ENCODE measurements at places on chromosomes 7 and 10.
A peak's percentile ranks its signal among the peaks of the same experiment; 100 is the strongest.

DNA sequence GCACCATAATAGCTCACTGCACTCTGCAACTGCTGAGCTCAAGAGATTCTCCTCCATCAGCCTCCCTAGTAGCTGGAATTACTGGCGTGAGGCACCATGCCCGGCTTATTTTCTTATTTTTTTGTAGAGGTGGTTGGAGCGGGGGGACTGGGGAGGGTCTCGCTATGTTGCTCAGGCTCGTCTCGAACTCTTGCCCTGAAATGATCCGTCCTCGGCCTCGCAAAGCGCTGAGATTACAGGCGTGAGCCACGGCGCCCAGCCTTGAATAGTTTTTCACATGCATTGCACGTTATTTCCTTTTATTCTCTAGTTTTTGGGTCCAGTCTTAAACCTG lies 526 bp upstream of the LAMTOR4 start:
- no peak for DNase-seq

GRCh38 chr7:79610748-79611304 lies 157.4 kb upstream of the MAGI2 start:
- DNase-seq: no peak

DNA sequence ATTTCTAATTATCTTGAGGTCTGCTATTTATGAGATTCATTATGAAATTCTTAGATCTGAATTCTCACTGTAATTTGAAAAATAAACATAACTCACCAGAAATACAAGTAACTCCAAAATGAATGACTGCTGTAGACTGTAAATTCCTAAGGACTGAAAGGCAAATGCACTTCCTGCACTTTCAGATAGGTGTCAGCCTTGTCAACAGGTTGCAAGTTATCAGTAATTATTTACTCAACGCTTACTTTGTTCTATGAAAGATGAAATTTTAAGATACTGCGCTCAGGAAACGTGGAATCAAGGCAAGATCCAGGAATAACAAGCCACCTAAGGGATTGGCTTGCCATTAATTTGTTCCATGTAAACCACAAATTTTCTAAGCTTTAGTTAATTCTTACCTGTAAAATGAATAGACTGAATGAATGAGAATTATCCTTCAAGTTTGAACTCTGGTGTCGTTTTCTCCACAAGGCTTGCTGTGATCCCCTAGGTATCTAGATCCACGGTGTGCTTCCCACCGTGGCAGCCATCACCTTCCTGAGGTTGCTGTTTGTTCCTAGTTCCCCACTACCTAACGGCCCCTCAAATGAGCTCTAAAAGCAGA lies 12.6 kb downstream of the DHX32 start:
- DNase-seq: no peak

DNA sequence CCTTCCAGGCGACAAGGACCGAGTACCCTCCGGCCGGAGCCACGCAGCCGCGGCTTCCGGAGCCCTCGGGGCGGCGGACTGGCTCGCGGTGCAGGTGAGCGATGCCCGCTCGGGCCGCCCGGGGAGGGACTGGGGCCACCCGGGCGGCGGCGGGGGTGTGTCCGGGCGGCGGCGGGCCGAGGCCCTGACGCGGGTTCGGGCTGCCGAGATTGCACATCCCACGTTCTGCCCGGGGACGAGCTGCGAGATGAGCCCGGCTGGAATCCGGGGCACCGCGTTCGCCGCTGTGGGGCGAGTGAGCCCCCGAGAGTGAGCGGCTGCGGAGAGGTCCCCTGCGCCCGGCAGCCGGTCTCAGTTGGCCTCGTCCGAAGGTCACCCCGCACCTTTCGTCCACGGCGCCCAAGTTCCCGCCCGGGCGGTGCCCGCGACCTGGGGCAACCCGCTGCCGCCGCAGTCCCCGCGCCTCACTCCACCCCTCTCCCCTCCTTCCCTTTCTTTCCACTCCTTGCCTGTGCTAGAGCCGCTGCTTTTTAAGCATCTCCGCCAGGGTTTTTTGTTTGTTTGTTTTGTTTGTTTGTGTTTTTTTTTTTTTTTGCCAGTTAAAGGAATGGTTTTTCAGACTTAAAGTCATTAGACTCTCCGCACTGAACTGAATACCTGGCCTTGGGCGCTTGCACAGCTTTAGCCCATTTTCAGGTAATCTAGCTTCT lies 515 bp downstream of the RALA start:
- DNase-seq: no peak

DNA sequence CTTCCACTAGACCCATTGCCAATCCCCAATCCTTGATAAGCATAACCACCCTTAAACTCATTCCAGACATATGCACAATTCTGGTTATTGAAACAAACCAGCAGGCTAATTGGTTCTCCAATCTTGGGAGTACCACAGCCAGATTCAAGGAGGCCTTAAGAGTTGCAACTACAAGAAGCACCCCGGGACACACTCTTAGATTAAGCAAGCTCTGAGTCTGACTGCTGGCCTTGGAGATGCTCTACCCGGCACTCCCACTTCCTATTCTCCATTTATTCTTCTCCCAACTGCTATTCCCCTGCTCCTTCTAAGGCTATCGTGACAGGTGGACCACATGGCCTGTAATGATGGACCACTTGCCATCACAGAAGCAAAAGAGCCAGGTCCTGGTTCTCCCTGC lies 40.3 kb downstream of the CYTH3 start:
- no peak for DNase-seq

DNA sequence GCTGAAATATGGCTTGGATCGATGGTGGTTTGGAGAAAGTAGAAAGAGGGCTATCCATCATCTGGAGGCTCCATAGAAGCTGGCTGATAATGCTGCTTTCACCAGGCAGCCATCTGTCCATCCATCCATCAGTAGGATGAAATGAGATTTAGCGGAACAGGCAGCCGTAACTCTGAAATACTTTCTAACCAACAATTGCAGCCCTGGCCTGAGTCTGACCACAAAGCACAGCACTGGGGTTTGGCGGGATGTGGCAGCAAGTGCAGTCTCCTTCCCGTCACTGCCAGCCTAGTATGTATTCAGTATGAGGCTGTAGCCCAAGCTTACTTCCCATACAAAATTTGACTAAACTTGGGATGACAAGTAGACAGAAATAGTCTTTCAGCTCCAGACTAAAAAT lies 38.0 kb downstream of the R3HCC1L start:
- no peak for DNase-seq

- DNase-seq: no peak
Measured at GRCh38 chr7:15832996-15833395, 146.5 kb upstream of the MEOX2 start.

DNA sequence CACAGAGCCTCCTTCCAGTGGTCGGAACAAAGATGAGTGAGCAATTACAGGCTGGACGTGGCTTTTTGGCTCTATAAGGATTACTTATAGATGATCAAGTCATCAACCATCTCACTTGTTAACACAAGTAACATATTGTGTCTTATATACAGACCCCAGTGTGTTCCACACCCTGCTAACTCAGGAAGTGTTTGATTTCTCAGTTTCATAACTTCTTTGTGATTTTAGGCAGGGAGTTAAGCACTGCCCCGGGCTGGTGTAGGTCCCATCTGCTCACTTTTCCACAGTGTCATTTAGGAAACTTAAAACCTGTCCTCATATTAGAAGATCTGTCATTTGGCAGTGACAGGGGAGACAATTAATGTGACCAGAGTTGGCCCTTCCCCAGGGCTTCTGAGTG lies 6.2 kb downstream of the FOXI2 start:
- no peak for DNase-seq

DNA sequence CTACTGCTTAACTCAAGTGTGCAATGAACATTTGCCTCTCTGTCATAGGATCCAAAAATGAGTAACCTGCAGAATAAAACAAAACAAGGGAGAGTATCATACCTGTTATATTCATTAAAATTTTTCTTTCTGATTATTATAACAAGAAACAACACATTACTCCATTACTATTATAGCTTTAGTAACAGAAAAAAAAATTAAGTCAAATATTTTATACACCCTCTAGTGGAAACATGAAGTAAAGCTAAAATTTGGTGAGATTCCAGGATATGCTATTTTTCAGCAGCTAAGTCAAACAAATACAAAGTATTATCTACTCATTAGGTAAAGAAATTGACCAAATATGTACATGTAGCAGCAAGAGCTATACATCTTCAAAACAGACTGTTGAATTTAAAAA lies 56.3 kb downstream of the PDZD8 start:
- DNase-seq: no peak

DNA sequence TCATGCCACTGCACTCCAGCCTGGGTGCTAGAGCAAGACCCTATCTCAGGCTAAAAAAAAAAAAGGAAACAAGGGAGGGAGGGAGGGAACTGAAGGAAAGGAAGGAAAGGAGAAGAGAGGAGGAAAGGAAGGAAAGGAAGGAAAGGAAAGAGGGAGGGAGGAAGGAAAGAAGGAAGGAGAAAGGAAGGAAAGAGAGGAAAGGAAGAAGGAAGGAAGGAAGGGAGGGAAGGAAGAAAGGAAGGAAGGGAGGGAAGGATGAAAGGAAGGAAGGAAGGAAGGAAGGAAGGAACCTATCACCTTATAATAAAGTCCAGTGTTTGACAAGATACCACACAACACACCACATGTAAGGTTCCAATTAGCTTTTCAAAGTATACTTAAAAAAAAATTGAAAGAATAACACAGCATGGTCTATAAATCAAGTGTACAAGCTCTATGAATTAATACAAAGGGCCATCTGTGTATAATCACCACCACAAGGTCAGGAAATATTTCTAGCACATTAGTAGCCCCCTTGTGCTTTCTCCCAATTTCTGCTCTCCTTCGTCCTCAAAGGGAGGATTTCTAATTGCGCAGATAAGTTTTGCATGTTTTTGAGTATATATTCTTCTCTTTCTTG lies 26.4 kb downstream of the RNF216 start:
- DNase-seq: no peak

DNA sequence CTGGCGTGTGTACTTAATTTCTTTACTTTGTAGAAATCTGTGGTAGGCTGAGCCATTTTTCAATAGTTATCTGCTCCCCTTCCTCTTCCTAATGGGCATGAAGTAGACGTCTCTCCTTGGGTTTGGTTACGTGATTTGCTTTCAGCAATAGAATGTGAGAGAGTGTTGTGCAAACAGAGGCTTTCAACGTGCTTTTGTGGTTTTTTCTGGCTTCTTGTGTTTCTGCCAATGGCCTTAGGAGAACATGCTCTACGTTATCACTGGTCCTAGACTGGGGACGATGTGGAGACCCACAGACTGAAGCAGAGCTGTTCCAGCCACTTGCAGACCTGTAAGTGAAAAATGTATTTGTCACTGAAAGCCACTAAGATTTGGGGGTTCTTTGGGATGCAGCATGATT lies 107.2 kb upstream of the NPTX2 start:
- DNase-seq: no peak

DNA sequence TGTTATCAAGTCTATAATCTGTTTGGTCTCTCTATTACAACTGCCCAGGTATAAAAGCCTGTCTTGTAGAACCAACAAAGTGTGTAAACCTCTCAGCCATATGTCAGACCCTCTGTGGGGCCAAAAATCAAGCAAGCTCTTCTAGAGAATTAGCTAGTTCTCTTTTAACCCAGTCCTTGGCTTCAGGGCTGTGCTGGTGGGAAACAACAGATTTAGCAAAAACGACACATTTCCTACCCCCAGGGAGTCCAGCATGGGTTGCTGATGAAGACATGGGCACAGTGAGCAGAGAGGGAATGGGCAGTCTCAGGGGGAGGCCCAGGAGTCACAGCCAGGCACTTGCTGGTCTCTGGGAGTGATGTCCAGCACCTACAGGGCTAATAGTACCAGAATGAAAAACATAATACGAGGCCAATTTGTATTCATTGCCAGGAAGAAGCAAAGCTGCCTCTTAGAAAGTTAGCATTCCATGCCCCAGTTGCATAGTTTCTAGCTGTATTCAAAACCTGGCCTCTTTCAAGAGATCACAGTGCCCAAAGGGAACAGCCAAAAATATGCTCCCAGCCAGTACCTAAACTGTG lies 80.1 kb downstream of the FRMD4A start:
- no peak for DNase-seq

DNA sequence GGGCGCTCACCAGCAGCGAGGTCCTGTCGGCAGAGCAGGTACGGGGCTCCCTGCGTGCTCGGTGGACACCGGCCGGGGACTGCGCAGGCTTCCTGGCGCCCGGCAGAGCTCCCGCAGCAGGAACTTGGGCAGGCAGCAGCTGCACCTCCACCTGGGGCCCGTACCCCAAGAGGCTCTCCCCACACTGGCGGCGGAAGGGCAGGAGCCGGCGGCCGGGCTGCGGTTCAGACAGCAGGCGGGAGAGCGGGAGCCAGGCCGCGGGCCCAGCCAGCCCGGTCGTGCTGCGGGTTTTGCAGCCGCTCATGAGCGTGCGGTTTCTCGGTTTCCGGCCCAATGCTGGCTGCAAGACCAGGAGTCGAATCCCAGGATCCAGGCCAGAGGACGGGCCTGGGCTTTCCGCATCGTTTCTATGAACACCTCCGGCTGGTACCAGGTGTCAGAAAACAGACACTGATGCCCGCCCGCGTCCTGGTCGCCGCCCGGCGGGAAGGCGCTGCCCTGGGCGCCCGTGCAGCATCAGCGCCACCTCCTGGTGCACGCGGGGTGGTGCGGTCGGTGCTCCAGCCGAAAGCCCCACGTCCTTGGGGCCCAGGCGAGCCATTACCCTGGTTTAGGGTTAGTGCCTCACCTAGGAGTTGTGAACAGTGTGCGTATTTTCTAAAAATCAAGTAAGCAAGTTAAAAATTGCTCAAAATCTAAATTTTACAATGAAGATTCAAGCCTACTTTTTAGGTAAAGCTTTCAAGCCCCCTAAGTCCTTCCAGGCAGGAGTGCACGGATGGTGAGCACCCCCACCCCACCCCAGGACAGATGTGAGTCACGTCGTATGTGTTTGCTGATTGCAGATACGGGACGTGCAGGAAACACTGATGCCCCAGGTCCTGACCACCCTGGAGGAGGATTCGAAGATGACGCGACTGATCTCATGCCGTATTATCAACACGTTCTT lies 47.4 kb upstream of the PRKAR1B start:
- DNase-seq: peak; percentile 42

GRCh38 chr7:121330053-121330833 lies 1.4 kb downstream of the WNT16 start:
- DNase-seq: no peak

DNA sequence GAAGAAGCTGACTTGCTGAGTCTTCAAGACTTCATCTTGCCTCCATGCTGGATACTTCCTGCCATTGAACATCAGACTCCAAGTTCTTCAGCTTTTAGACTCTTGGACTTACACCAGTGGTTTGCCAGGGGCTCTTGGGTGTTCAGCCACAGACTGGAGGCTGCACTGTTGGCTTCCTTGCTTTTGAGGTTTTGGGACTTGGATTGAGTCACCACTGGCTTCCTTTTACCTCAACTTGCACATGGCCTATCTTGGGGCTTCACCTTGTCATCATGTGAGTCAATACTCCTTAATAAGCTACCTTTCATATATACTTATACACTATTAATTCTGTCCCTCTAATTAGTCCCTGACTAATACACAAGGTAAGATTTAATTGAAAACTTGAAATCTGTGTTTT lies 361.7 kb upstream of the SEMA3C start:
- DNase-seq: no peak

DNA sequence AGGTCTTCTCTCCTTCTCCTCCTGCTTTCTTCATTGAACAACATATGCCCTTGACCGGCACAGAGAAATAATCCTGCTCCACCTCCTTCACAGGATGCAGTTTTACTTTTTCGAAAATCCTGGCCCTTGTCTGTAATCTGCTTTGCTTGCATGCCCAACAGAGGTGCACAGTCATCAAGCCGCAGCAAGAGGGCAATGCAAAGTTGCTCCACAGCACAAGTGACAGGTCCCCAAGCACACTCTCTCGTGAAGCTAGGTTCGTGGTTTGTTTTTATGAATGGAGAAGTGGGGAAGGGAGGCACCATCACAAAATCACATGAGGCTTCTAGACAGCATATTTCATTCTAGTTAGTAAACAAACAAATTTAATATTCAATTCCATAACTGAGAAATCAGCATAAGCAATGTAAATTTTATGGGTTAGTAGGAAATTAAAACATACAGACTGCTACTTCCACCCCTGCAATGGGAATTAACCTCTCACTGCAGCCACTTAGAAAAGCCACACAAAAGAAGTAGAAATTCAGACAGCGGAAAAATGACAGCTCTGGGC lies 178.8 kb downstream of the TPK1 start:
- no peak for DNase-seq
